ENCODE measurements at places on chromosomes 7 and 10.

- DNase-seq: no peak
Observed at GRCh38 chr7:90613088-90613498, 17.0 kb downstream of the CDK14 start.

GRCh38 chr10:79905322-79906314 lies 43.3 kb downstream of the SFTPD start:
- no peak for DNase-seq

- DNase-seq: no peak
Observed at GRCh38 chr10:6062101-6062771, at the start of gene IL2RA. Gene IL2RA (minus strand): TSS chr10:6062367. CDS start chr10:6062151, 216 bp downstream.

GRCh38 chr10:90834326-90834725 lies 23.5 kb downstream of the HTR7 start:
- no peak for DNase-seq

DNA sequence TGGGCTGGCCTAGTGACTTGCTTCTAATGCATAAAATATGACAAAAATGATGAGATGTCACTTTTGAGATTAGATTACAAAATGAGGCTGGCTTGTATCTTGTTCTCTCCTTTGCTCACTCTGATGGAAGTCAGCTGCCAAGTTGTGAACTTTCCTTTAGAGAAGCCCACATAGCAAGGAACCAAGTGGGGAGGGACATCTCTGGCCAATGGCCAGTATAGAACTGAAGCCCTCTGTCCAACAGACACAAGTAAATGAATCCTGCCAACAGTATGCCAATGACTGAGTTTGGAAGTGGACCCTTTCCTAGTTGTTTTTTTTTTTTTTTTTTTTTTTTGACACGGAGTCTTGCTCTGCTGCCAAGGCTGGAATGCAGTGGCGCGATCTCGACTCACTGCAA lies 3.3 kb downstream of the ZC3HC1 start:
- no peak for DNase-seq

- no peak for DNase-seq
Observed at GRCh38 chr7:154696556-154696955, 306.4 kb downstream of the PAXIP1 start.

DNA sequence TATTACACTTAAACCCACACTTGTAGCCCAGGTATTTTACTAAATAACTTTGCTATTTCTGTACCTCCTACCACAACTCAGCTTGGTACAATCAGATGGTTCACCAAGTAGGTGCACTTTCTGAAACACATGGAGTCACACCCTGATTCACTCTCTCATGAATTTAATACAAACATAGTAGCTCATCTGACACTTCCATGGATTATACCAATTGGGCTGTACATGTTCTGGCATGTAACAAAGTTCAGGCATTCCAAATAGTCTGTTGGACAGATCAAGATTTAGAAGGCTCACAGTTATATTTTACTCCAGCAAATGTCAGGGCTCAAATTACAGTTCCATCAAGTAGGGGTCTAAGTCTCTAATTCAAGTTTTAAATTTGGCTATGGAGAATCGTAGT lies 62.2 kb upstream of the RNF148 start:
- DNase-seq: no peak

- no peak for DNase-seq
Observed at GRCh38 chr7:3056234-3057065, 12.8 kb upstream of the CARD11 start.

DNA sequence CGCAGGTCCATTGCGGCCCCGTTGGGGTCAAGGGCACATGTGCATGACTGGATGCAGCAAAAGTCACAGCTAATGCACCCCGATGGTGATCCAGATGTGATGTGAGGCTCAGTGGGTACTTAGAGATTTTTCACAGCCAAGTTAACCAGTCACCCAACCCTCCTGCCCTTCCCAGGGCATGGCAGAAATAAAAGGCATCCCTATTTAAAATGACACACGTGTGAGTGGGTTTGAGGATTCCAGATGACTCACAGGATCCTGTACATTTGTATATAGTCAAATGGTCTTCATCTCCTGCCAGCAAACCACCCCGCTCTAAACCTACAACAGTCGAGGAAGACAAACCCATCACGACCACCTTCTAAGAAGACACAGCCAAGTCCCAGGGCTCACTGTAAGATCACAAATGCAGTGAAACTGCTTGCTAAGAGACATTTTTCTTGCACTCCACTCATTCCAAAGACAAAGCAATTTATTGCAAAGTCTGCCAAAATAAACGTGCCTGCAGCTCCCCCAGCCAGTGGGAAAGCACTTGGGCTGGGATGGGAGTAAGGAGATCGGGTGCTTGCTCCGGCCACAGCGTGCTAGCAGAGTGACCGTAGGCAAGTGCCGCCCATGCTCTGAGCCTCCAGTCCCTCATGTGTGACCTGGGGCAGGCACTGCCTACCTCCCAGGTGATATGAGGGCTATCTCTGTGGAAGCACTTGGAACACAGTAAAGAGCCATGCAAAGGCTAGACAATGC lies 86.6 kb upstream of the MACROH2A2 start:
- no peak for DNase-seq

DNA sequence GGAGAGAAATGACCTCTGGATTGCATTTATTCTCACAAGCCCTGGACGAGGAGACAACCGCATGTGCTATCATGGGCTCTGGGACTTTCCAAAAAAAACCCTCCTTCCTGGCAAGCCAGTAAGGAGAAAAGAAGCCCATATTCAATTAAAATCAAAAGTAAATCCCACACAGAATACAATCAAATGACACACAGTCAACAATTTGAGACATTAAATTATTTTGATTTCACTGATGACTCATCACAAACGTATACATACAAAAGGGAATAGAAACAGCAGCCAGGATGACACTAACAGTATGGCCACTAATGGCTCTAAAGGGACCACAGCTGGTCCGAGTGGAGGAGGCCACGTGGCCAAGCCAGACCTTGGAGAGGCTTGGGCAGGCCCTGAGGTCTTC lies 24.9 kb downstream of the LRRC20 start:
- no peak for DNase-seq

DNA sequence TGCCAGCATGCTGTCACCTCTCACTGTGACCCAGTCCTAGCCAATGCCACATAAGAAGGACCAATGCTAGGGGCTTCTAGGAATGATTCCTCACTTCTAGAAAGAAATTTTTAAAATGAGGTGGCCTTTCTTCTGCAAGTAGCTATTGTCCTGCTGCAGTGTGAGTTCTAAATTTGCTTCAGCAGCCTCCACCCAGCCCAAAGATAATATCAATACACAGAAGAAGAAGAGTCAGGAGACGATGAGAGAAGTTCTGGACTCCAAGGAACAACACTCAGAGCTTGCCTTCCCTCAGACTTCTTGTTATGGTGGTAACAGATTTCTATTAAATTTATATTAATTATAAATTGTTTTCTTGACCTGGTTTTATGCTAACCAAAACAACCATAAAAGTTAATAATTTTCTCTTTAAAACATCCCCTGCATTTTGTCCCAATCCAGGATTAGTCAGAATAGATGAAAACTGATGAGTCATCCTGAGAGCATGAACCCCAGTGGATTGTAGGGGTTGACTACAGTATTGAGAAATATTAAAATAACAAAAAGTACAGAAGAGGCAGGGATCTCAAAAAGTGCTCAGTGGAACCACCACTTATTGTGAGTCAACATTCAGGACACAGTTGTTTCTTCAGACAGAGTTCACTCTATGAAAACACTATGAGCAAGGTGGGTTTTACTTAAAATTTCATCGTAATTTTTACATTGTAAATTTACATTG lies 29.6 kb upstream of the AKR1C2 start:
- DNase-seq: peak; percentile 54

DNA sequence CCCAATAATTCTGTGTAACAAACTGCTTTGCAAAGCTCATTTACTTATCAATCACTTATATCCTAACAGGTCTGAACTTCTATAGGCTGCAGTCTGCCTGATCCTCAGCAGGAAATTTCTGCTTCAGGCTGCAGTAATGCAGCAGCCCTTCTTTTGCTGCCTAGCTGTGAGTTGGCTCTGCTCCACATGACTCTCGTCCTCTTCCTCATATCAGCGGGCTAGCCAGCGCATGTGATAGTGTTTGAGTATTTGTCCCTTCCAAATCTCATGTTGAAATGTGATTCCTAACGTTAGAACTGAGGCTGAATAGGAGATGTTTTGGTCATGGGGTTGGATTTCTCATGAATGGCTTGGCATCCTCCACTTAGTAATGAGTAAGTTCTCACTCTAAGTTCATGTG lies 387.8 kb downstream of the SEMA3D start:
- no peak for DNase-seq

DNA sequence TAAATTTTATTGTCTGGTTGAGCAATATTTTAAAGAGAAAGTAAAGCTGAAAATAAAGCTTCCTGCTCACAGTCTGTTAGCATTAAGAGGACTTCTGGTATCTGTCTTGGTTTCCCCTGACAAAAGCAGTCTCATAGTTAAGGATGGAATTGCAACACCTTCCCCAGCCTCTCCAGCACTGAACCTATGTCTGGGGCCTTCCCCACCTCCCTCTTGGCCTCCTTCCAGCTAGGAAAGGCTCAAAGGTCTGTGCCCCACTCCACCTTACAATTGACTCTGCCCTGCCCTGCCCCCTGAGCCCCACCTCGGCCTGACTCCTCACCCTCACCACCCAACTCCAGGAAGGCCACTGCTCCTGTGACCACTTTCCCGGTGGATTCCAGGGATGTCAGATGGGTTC lies 33.2 kb downstream of the COL17A1 start:
- no peak for DNase-seq

- no peak for DNase-seq
Observed at GRCh38 chr7:15204421-15204820, 301.9 kb upstream of the DGKB start.

- no peak for DNase-seq
Observed at GRCh38 chr10:82887488-82887887, 1012.5 kb downstream of the NRG3 start.

DNA sequence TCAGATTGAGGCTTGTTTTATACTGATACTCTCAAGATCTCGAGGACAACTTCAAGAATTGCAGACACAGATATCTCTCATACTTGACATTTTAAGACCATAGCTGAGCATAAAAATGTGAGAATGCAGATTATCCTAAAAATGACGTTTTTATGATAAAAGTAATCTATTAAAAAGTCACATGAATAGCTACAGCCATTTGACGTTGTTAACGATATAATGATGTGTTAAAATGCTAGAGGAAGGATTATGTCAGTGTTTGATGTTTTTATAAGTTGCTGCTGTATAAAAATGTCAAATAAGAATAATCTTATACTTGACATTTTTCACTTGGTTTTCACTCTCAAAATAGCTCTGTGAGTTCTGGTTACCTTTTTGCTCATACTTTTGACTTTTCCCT lies 67.1 kb upstream of the NPVF start:
- DNase-seq: no peak

All from brain pericyte (primary cell).